GM03348 (cell line): ENCODE measurements at places on chromosomes 7 and 10.

- no peak for DNase-seq
Observed at GRCh38 chr7:121714559-121715303, 158.2 kb upstream of the PTPRZ1 start.

GRCh38 chr7:131970602-131971001 lies 414.2 kb upstream of the PODXL start:
- no peak for DNase-seq

- DNase-seq: no peak
Observed at GRCh38 chr10:36738738-36739431, 386.5 kb upstream of the ANKRD30A start.

- no peak for DNase-seq
Observed at GRCh38 chr10:8454357-8454756, 399.9 kb downstream of the GATA3 start.

DNA sequence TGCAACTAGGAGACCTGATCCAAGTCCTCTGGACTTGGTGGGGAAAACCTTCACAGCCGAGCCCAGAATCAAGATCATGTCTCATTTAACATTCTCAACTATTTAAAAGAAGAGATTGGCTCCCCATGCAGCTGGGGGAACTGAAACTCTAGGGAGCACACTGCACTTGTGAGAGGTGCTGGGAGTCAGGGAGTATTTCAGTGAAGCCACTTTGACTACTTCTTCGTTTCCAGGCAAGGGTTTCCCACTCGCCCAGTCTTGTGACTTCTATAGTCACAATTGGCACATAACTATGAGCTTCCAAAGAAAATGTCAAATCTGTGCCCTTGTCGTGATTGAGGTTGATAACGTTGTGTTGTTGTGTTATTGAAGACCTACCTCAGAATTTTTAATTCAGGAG lies 62.9 kb downstream of the AKR1B1 start:
- DNase-seq: no peak

GRCh38 chr7:144812379-144813283 lies 23.2 kb downstream of the TPK1 start:
- no peak for DNase-seq

DNA sequence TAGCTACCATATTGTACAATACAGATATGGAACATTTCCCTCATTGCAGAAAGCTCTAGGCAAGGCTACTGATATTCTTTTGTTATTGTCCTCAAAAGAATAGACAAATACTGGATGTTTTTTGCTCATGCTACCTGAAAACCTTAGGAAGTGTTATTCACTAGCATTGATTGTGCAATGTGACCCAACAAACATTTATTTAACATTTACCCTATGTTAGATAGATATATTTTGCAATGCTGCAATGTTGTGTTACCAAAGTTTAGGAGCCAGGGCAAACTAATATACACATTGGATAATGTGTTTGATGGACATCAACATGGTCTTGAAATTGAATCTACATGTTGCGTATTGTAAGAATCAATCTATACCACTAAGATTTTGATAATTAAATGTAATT lies 112.8 kb upstream of the CREB5 start:
- DNase-seq: no peak
